ENCODE measurements at places on chromosomes 5 and 9. TPM values are rescaled to one million over a fixed set of nuclear protein-coding genes. Genes with fewer than 3 reads are reported as not detected.

GRCh38 chr5:80069918-80070318, 34.8 kb downstream of the THBS4 start:
- peak; percentile 34 for DNase-seq

GRCh38 chr9:129343424-129344375, 165.6 kb upstream of the IER5L start:
- DNase-seq = peak; percentile 87

GRCh38 chr5:81400375-81400774, 6.4 kb upstream of the ACOT12 start:
- no peak for DNase-seq

CAPSL gene
- polyA plus RNA-seq = not detected

KCNN2 gene
- 20.6 TPM for polyA plus RNA-seq

GRCh38 chr5:139958432-139959148, 84.5 kb downstream of the NRG2 start:
- no peak for DNase-seq

DNA sequence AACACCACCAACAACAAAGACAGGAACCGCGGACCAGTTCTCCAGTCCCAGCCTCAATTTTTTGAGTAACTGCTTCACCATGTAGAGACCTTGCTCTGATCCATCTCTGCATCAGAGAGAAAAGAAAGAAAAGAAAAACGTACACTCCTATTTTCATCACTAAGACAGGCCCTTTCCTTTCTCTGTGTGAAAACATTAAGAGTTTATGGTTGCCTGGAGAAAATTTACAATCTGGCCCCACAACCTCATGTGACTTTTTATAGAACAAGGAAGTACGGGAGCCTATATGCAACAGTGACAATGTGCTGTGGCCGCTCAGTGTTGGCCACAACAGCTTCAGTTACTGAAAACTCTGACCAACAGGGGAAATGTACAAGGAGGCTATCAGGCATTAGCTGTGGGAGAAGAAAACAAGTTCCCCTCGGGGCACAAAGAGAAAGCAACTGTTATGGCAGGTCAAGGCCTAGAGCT, 272.9 kb upstream of the PTGER4 start:
- DNase-seq = no peak

GRPEL2 gene
- polyA plus RNA-seq = 4.8 TPM

DNA sequence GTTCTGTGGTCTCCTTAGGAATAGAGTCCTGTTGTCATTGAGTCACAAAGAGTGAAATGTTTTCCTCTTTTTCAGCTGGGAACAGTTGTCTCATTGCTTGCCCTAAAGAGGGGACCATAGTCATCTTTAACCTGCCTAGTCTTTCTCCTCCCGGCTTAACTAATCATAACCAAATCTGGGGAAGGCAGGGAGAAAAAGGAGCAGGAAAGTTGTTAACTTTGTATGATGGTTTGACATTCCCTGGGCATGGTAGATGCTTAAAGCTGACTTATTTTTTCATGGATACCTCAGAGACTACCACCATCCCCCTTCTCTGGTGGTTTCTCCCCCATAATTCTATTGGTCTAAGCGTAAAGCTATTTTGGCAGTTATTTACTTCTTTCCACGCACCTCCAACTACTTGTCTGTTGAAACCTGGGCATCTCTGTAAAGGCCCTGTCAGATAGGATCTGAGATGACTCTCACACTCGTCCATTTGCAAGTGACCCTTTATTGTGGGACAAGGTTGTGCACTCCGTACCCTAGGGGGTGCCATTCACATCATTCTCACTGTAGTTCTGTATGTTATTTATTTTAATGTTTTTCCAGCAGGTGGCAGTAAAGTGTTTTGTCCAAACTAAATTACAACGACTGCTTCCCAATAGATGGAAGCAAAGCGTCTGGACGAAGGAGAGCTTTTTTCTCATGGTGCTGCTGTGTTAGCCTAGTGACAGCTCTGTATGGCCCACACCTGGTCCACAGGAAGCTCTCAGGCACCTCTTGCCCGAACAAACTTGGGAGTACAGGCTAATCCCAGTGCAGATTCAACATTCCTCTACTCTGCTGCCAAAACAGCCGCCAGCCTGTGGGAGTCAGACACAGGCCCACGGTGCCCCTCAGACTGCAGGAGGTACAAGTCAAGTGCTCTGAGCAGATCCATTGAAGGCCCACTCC, 3.0 kb upstream of the FAM13B start:
- DNase-seq = no peak

GRCh38 chr5:171990713-171991015, 15.8 kb downstream of the FBXW11 start:
- DNase-seq = no peak

DNA sequence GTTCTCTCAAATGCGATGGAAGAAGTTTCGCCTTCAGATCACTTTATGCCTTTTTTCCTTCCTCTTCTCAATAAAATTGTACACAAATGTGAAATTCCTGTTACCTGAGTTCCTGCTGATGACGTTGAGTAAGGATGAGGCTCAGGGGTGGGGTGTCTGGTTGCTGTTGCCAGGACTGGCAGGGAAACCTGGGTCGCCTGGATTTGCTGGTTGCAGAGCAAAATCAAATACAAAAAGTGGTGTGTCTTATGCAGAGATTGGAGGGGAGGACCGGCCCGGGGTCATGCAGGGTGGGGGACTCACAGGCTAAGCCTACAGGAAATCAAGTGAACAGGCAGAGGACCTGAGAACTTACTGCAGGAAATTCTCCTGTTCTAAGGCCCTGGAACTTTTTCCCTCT, 39.2 kb downstream of the ANXA2R start:
- DNase-seq = no peak

FOXD1 gene
- polyA plus RNA-seq = 0.14 TPM

IL5 gene
- polyA plus RNA-seq = not detected

DNA sequence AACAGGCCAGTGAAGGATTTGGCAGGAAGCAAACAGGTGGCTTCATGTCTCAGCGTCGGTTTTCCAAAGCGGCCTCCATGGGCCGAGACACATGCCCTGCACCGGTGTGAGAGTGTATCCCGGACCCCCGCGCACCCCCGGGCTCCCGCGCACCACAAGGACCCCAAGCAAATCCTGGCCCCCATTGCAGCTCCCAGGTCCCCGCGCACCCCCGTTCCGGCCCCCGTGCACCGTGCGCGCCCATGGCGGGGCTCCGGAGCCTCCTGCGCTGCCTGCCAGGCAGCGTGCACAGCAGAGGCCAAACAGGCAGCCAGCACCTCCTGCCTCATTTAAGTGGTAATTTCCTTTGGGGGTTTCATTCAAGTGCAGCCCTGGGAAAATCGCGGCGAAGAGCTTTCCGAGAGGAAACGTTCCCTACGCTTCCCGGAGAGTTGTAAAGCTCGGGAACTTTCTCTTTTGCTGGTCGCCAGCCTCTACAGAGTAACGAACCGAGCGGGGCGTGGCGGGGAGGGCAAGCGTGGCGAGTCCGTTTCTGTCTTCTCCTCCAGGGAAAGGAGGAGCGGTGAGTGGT, 145.5 kb upstream of the SLC24A2 start:
- peak; percentile 69 for DNase-seq

DNA sequence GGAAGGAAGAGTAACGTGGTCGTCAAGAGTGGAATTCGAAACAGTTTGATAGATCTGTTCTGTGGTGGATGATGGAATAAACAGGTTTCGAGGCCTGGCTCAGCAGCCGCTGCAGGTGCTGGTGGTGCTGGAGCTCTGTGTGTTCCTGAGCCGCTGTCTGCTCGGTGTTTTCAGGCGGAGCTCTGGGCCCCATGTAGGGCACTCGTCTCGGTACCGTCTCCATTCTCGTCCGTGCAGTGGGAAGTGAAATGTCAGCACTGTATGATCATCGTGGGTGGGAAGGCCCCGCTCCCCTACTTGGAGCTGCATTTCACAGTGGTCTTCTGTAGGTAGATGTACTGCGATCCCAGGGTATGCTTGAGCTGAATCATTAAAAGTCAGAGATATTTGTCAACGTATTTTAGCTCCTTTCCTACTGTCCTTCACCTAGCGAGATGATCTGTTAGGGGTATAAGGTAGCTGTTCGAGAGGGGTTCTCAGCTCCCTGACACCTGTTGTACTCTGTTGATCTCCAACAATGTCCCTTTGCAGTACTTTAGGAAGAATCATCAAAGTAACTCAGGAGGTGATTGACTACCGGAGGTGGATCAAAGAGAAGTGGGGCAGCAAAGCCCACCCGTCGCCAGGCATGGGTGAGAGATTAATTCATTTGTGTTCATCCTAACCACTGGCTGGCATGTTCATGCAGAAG, 35.9 kb downstream of the TENT4A start:
- DNase-seq = no peak

- no peak for DNase-seq
Observed at GRCh38 chr5:150043657-150044328, 42.6 kb downstream of the CSF1R start.

GRCh38 chr5:149358868-149359495, 1.1 kb downstream of the PCYOX1L start:
- no peak for DNase-seq

DNA sequence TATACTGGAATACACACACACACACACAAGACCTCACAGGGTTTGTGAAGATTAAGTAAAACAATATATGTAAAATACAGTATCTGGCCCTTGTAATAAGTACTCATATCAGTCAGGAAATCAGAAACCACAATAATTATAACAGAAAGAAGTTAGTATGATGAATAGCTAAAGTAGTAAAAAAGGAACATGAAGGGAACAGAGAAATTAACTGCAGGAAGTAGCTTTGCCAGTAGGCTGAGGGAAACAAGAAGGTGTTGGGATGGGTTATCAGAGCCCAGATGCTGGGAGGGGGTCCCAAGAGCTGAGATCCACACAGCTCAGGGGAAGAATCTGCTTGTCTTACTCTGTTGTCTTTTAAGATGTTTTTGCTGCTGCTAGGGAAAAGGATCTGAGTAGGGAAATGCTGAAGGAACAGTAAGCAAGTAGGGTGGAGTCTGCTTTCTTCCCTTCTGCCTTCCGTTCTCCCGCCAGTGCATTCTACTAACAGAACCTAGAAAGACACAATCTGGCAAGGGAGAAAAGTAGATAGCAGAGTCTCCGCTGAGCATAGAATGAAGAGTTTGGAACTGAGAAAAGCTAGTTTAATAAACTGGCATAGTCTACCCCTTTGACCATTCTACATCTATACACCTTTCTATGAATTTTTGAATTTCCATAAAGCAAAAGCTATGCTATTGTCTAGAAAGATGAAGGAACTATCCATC, 55.3 kb upstream of the ALDH1A1 start:
- no peak for DNase-seq

DNA sequence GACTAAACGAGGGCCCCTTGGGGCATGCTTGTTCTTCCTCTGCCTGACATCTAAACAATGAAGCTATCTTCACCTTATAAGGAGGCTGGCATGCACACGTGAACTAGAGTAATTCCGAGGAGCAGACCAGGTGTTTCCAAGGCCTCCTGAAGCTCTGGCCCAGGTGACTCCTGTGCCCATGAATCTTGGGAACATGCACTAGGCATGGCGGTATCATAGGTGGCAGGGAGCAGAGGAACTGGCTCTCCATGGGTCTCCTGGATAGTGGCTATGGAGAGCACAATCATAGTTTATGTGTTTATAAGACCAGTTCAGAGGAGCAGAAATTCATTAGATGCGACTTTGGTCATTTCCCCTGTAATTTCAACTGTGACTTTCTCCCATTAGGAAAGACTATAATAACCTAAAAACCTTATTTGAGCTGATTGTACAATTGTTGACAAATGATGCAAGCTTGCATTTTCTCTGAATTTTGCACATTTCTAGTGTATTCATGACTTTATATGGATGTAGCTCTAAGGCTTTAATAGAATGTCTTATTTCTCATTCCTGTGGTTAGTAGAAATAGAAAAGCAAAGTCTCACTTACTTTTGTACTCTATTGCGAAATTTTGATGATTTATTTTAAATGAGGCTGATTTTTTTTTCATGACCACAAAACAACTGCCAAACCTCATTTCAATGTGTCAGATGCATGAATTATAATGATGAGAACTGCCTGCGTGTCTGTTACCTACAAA, 135.3 kb upstream of the RPS23 start:
- DNase-seq = no peak

GRCh38 chr9:127308652-127309434, 44.3 kb downstream of the GARNL3 start:
- no peak for DNase-seq

- DNase-seq = no peak
Observed at GRCh38 chr5:158464383-158464782, 605.4 kb upstream of the CLINT1 start.

DNA sequence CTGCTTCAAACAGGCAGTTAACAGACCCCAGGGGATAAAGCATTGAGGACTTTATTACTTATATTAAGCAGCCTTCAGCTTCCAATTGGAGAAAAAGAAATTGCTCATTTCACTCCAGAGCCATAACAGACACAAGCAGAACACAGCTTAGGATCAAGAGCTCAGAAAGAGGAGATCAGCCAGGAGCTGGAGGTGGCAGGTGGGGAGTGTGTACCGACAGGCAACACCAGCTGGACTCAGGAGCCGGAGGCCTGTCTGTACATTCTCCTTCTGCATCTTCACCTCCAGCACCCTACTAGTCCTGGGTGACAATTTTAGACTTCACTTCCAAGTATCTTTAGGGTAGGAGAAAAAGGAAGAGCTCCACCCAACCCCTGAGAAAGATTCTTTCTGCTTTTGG, 35.8 kb downstream of the NRG2 start:
- no peak for DNase-seq

AGXT2 gene
- polyA plus RNA-seq = not detected

HAPLN1 gene
- polyA plus RNA-seq = 0.16 TPM

DNA sequence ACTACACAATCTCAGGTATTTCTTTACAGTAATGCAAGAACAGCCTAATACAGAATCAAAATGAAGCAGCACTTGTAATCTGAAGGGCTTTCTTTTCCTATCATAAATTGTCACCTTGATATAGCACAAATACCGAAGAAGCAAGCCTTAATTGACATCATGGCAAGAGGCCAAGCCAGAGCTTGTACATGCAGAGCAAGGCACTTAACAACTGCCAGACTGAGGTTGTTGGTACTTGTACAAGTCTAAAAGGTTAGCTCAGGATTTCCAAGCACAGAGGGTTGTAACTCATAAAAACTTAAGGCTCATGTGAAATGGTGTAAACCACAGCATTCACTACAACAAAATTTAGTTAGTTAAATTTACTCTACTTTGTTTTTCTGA, 158.8 kb upstream of the SPEF2 start:
- DNase-seq = no peak

PCDH1 gene
- polyA plus RNA-seq = 9.2 TPM

- no peak for DNase-seq
Observed at GRCh38 chr5:86918246-86918645, 300.5 kb downstream of the COX7C start.

- DNase-seq = no peak
Observed at GRCh38 chr9:38232895-38233294, 159.6 kb upstream of the ALDH1B1 start.

- DNase-seq = no peak
Observed at GRCh38 chr9:75233011-75233410, 144.7 kb downstream of the OSTF1 start.

GRCh38 chr9:118170032-118170955, 466.1 kb downstream of the TLR4 start:
- peak; percentile 25 for DNase-seq

- DNase-seq = no peak
Observed at GRCh38 chr5:95959888-95960666, 1.6 kb downstream of the ELL2 start.

Data from right cardiac atrium (tissue), 5 donors.